ENCODE measurements at places on chromosomes 2 and 18.

GRCh38 chr2:18178736-18179349, 300.4 kb downstream of the KCNS3 start:
- DNase-seq: no peak

- no peak for DNase-seq
Measured at GRCh38 chr2:222167762-222168161, 131.0 kb downstream of the PAX3 start.

DNA sequence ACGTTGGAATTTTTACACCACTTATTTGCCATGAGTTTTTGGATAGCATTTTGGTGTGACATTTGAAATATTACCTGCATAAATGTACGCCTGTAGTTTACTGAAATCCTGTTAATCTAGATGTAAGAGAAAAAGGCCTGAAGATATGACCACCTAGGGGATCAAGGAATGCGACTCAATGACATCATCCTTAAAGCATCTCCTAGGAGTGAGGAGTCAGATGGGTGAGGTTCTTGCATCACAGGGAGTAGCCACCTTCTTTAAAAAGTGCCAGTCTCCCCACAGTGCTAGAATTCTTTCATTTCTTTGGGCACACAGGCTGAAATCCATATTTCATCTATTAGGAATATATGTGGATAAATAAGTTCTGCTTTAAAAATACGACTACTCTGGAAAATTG, 34.5 kb downstream of the ADCYAP1 start:
- no peak for DNase-seq

DNA sequence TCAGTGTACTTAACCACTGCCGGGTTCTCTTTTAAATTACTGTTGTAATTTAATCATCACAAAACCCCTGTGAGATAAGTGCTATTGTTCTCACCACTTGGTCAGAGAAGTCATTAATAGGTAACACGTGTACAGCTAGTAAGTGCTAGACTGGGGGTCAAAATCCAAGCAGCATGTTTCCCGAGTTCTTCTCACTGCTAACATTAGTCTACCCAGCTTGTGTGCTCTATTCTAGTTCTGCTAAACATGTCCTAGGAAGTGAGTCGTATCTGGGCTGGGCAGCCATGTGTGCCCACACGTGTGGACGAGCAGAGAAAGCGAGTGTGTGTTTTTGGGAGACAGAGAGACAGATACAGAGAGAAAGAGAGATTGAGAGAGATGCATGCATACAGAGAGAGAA, 94.1 kb downstream of the BIN1 start:
- DNase-seq: no peak

GRCh38 chr2:151845884-151846283, 17.7 kb upstream of the ARL5A start:
- no peak for DNase-seq

DNA sequence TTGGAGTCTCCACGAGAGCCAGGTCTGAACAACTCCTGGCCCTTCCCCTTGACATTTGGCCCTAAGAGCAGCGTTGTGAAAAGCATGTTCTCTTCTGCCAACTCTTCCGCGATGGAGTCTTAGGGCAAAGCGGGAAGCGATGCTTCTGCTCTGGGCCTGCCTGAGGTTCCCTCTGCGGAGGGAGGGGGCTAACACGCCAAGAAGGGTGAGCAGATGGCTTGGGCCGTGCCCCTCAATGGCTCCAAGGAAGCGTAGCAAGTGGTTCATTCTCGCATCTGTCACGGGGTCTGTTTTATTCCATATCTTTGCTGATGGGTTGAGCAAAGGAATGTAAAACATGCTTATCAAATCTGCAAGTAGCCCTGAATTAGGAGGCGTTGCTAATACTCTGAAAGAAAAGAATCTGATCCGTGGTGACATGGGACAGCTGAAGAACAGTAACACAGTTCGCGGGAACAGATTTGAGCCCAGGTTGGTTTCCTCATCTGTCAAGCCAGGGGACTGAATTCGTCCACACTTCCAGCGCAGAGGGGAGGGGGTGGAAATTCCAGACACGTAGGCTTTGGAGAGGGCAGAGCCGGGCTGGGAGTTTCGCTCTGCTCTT, 38.0 kb downstream of the DNMT3A start:
- no peak for DNase-seq

- DNase-seq: no peak
Measured at GRCh38 chr18:25353080-25353479, 1.1 kb upstream of the ZNF521 start.

Measured in stimulated activated CD8-positive, alpha-beta memory T cell treated with anti-CD3 and anti-CD28 coated beads, Interleukin-7, amount 100 ng/mL, for 1 hour (primary cell).